Inflammatory macrophage treated with lipopolysaccharide for 4 hours (primary cell): ENCODE measurements at places on chromosomes 2 and 18.

GRCh38 chr2:38120829-38121228 is 44.9 kb upstream of the CYP1B1 start:
- DNase-seq = no peak

DNA sequence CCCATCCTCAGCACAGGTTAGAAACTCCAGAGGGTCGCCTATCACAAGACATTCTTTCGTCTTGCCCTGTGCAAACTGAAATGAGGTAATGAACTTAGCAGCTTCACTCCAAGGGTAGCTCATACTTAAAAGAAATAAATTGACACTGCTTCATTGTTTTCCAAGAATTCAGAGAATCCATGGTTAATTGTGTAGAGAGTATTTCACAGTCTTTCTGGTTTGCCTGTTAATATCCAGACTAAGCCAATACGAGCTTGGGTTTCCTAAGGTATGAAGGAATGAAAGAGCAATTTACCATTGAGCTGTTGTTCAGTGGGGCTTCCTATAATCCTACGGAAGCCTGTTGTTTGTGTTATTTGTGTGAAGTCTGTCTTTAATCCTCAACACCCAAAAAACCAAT is 58.7 kb downstream of the FAM124B start:
- DNase-seq = no peak

DNA sequence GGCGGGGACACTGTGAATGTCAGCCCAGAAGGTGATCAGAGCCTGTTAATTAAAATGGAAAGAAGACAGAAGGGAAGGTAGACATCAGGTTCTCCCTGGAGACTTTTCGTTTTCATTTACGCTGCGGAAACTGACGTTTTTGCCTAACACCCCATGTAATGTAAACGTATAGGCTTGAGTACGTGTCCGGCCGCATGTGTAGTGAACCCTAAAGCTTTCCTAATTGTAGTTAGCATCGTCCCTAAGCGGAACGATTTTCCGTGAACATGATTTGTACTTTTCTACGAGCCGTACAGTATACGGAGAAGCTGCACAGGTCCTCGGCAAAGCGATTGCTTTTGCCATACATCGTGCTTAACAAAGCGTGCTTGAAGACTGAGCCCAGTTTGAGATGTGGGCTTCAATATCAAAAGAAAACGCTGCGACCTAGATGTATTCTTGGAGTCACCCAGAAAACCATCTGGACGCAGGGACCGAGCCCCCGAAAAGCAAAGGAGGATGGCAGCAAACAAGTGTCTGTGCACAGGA is 284 bp downstream of the TIMM21 start:
- DNase-seq = no peak

DNA sequence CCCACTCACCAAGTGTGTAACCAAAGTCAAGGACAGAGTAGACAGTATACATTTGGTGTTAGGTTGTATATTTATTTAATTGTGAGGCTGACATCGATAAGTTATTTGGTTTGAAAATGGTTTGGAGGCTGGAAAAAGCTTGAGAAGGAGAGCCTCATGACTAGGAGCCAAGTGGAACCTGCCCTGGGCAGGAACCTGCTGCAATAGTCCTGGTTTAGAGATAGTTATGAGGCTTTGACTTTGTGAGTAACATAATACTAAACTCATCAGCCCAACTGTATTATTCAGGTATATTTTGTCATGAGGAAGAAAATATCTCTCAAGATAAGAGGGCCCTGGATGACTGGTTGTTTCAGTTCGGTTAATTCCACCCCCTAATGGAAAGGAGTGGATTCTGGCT is 234.3 kb upstream of the CYRIA start:
- no peak for DNase-seq

- peak; percentile 43 for DNase-seq
Measured at GRCh38 chr2:203578759-203579643, 43.9 kb upstream of the RAPH1 start.

DNA sequence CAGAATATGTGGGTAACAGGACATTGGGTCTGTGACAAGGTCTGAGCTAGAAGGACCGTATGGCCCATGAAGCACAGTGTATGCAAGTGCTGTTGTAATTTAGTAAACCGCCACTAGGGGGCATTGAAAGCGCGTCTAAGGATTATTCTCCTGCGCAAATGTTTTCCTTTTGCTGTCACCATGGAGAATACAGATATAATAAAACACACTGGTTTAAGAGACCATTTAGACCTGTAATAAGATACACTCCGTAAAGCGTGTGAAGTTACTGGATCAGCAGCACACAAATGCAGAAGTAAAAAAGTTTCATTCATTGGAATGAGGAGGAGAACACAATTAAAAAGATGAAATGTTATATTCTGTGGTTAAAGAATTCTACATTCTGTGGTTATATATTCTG is 272.4 kb downstream of the AGAP1 start:
- peak; percentile 59 for DNase-seq

- DNase-seq = no peak
Measured at GRCh38 chr2:225004597-225004996, 37.7 kb downstream of the DOCK10 start.

DNA sequence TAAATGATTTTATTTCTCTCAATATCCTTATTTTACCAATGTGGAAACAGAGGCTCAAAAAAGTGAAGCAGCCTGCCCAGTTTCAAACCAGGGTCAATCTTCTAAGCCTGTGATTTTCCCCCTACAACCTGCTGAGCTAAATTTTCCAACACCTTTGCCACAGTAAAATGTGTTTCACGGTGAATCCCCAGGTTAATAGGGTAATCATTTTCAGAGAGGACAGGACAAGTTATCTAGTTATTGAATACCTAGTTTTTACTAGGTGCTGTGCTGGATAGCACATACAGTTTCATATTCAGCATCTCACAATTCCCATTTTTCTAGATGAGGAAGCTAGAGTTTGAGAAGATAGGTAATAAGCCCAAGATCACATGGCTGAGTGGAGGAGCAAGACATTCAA is 236.6 kb downstream of the PTH2R start:
- DNase-seq = no peak

GRCh38 chr2:105426626-105427292 is 27.9 kb upstream of the FHL2 start:
- no peak for DNase-seq

DNA sequence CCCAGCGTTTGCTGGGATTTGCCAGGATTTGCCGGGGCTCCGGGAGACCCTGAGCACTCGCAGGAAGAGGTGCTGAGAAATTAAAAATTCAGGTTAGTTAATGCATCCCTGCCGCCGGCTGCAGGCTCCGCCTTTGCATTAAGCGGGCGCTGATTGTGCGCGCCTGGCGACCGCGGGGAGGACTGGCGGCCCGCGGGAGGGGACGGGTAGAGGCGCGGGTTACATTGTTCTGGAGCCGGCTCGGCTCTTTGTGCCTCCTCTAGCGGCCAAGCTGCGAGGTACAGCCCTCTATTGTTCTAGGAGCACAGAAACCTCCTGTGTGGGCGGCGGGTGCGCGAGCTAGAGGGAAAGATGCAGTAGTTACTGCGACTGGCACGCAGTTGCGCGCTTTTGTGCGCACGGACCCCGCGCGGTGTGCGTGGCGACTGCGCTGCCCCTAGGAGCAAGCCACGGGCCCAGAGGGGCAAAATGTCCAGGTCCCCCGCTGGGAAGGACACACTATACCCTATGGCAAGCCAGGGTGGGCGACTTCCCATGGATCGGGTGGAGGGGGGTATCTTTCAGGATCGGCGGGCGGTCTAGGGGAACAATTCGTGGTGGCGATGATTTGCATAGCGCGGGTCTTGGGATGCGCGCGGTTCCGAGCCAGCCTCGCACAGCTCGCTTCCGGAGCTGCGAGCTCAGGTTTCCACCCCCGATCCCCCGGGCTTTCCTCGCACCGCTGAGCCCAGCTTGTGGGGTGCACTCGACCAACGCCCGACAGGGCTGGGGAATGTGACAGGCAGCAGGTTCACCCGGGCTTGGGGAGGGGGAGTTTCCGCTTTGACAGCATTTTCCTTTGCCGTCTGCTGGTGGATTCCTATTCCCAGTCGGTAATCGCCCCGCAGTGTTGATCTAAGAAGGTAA is 2.8 kb downstream of the ONECUT2 start:
- DNase-seq = peak; percentile 61

DNA sequence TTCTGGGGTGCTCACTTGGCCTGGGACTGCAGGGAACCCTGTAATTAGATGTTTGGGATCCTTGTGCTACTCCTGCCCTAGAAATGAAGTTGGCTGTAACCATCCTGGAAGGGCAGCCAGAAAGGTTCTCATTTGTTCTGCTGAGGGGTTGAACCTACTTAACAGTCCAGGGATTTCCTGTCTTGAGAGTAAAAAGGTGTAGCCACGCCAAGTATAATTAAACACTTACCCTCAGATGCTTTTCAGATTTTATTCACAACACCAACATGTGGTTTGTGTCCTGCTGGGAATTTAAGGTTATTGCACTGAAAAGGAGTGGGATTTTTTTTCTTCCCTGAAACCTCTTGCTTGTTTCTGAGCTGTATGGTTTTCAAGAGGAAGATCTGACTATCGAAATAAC is 222.4 kb upstream of the APCDD1 start:
- DNase-seq = no peak

DNA sequence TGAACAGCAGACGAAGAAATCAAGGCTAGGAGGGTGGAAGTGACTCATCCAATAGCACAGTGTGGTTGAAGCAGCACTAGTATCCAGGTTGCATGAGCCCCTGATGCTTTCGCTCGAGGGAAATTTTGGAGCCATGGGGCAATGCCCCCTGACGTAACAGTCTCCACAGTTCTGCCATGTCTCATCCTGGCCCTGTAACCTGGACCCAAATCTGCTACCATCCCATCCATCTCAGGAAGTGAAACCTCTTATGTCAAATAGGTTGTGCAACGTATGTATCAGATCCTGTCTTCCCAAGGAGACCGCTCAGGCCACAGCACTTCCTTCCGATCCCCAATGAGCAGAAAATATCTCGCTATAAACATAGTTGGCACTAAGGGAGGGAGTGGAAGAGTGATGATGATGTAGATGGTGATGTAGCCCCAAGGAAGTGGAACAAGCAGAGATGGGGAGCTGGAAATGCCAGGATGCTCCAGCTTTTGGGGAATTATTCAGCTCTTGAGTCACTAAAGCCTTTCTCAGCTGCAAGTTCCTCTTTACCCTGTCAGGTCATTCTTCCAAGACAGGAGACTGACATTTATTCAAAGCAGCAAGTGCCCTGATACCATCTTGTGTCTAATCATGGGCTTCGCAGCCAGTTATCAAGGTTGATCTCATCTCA is 3.0 kb upstream of the IL1B start:
- DNase-seq = peak; percentile 99

DNA sequence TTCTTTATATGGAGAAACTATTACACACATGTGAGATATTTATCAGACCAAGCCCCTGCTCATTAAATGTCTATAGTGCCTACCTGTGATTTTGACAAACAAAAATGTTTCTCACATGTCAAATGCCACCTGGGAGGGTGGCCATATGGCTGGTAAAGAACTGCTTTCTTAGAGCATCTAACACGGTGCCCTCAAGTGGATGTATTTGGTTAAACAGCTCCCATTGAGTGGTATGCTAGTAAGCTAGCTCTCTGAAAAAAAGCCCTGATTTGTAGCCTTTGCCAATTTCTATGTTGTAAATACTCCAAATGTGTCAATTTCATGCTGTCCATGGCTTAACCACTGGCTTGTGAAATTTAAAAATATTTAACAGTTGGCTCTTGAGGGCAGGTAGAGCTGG is 94.6 kb downstream of the PMAIP1 start:
- DNase-seq = no peak

GRCh38 chr2:205637779-205638503 is 44.4 kb upstream of the NRP2 start:
- no peak for DNase-seq

- no peak for DNase-seq
Measured at GRCh38 chr2:39704540-39704939, 38.8 kb downstream of the TMEM178A start.

- no peak for DNase-seq
Measured at GRCh38 chr2:47070155-47070919, 84.8 kb downstream of the STPG4 start.

DNA sequence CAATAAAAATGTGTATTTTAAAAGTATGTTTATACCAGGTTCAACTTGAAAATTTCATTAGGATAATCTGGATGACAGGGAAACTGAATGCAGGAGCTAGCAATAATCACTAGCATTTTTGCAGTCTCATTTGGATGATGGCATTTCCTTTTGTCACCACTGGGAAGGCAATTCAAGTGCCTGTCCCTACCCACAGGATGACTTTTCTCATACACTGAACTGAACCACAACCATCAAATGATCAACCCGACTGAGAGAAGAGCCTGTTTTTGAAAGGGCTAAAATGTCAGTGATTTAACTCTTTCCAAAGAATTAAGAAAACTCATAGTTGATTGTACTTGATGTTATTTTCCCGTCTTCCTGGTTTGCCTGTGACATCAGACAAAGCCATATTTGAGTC is 115.0 kb downstream of the FAM124B start:
- peak; percentile 19 for DNase-seq

- no peak for DNase-seq
Measured at GRCh38 chr18:28013066-28013465, 163.9 kb downstream of the CDH2 start.

GRCh38 chr2:199704358-199705238 is 146.4 kb downstream of the FTCDNL1 start:
- DNase-seq = peak; percentile 61
